Adrenal gland (tissue), 19 donors: ENCODE measurements at places on chromosomes 11 and 22. TPM values are rescaled to one million over a fixed set of nuclear protein-coding genes. Genes with fewer than 3 reads are reported as not detected.

GRCh38 chr22:35986088-35986487, 42.5 kb downstream of the RBFOX2 start:
- DNase-seq, result peak; percentile 27
- H3K27ac ChIP-seq, result peak overlapping the region; percentile 1
- no peaks in the 10 kb centered on the region for H3K27me3 ChIP-seq
- H3K4me3 ChIP-seq, result no peak overlapping the region
- H3K36me3 ChIP-seq, result no peaks in the 10 kb centered on the region

GRCh38 chr11:35531246-35531645, 5.8 kb upstream of the PAMR1 start:
- H3K27me3 ChIP-seq, result no peaks in the 10 kb centered on the region
- no peak overlapping the region for H3K4me3 ChIP-seq
- H3K27ac ChIP-seq, result no peak overlapping the region

DNA sequence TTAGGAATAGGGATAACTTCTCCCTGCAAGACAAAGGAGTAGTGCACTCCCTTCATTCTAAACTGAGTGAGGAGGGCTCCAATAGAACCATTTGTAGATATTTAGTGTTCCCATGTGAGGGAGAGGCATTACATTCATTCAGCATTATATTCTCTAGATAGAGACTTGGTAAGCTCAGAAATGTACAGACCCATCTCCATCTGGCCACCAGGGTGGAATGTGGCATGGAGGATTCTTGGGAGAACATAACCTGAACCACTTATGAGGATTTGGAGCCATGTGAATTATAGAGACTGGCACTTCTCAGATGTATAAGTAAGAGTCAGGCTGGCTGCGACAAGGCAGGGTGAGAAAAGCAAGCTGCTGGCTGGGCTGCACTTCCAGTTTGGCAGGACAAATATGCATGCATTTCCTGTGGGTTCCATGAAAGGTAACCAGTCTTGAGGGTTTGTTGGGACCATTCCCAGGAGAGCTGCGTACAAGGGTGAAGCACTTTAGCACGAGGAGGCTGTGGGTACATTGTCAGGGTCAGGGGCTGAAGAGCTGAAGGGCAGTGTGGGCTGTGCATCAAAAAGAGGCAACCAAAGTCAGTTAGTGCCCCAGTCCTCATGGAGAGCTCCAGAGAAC, 9.2 kb downstream of the RRP8 start:
- no peaks in the 10 kb centered on the region for H3K27me3 ChIP-seq
- H3K4me3 ChIP-seq, result no peak overlapping the region
- no peaks in the 10 kb centered on the region for H3K4me1 ChIP-seq
- H3K27ac ChIP-seq, result no peak overlapping the region
- no peak for DNase-seq

DSCAML1 gene
- total RNA-seq, result 0.58 TPM

GRK2 gene
- total RNA-seq, result 62.5 TPM

CARD10 gene
- 17.5 TPM for total RNA-seq

MRGPRE gene
- not detected for total RNA-seq
